NCI-H1417 treated with DMSO at 0.1 percent for 48 hours (cell line): ENCODE measurements at places on chromosomes 3 and 15.

- DNase-seq: no peak
Measured at GRCh38 chr3:52289747-52290595, 2.3 kb downstream of the GLYCTK start.

DNA sequence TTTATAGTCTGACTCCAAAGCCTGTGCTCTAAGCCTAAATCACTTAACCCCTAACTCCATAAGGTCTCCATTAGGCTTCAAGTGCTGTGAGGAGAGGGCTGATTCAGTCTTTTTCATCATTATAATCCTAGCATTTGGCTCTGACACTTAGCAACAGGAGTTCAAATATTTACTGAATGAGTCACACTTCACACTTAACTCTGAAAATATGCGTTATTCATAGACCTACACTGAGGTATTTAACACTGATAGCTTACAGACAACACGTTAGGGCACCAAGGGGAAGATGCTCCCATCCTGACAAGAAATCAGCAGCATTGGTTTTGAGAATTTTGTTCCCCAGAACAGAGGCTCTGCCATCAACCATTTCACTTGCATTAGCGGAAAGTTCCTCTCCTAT lies 53.5 kb downstream of the MSL2 start:
- DNase-seq: no peak

DNA sequence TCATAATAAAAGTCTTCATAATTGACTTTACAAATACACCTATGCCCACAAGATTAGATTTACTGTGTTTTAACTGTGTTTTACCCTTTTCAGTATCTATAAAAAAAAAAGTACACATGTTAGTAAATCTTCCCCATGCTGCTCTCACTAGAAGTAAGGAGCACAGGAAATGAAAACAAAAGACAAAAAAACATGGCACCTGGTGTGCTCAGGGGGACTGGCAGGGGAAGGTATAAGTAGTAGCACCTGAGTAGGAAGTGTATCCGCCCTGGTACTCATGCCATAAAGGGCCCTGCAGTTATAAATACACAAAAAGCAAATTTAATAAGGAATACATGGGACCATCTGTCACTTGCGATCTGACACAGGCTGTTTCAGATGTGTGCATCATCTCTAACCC lies 8.9 kb upstream of the ALDH1A2 start:
- no peak for DNase-seq

DNA sequence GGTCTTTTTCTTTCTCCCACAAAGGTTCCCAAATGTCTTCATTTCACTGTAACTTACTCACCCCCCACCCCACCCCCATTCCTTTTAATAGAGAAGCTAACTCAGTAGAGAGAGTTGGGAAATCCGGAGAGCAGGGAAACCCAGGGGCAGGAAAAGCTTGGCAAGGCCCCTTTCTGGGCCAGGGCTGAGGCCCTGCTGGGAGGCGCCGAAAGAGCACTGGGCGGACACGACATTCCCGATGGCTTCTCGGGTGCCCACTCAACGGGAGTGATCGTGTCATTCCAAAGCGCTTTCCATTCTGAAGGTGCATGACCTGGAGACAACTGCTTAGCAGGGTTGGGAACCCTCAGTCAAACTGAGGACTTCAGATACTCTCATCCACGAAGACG lies 1.6 kb upstream of the DALRD3 start:
- no peak for DNase-seq

DNA sequence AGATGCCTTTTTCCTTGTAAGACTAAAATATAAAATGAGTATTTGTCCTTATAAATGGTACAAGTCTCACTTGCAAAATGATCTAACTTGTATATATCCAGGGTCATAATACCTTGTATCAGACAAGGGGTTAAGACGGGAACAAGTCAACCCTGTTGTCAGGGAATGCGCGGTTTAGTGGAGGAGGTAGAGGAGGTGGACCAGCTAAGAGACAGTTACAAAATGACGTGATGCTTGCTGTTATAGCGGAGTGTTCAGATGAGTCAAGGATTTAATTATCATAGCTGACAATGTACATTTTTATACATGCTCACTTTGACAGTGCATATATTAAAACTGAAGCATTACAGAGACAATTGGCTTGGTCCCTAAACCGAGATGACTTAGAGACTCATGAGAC lies 26.8 kb upstream of the KLHL25 start:
- DNase-seq: no peak

- no peak for DNase-seq
Measured at GRCh38 chr3:194930377-194931204, 244.9 kb downstream of the FAM43A start.

GRCh38 chr3:170046269-170047132 lies 8.7 kb downstream of the GPR160 start:
- DNase-seq: no peak

DNA sequence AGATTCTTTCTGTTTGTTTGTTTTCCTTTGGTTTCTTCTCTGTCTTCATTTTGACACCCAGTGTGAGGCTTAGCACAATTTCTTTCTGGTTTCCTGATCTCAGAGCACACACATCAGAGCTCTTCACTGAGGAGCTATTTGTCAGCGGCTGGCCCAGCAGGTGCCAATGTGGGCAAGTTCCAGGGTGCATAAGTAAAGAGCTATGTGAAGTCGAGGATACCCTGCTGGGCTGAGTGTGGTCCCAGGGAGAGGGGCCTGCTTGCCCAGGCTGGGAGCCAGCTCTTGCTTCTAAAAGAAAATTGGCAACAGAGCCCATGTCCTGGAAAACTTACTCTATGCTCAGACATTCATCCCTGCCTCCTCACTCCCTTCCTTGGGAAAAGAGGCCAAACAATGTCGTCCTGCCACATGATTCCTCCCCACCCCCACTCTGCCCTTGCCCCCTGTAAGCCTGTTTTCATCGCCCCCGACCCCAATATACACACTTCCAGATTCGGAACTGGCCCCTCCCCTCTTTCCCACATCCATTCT lies 101.2 kb downstream of the ST8SIA2 start:
- no peak for DNase-seq

DNA sequence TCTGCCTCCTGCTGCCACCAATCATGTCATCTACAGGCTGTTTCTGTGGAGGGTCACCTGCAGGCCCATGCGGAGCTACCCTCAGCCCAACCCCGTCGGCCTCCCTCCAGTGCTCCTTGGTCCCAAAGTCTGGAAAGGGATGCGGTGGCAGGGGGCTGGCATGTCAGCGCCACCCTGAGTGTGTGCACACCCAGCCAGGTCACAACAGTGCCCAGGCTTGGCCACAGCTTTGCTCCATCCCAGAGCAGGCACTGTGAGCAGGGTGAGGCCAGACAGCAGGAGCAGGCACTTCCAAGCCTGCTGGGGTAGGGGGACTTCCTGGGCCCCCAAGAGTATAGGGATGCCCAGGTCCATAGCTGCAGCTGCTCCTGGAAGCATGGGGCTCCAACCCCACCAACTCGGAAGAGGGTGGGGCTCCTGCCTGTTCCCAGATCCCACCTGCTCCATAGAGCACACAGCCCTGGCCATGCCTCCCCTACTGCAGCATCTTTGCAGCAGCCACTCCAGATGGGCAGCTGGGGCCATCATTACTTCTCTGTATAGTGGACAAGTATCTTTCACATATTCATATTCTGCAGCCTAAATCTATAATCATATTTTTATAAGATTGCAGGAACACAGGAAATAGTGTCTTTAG lies 109.3 kb downstream of the CBLB start:
- no peak for DNase-seq

DNA sequence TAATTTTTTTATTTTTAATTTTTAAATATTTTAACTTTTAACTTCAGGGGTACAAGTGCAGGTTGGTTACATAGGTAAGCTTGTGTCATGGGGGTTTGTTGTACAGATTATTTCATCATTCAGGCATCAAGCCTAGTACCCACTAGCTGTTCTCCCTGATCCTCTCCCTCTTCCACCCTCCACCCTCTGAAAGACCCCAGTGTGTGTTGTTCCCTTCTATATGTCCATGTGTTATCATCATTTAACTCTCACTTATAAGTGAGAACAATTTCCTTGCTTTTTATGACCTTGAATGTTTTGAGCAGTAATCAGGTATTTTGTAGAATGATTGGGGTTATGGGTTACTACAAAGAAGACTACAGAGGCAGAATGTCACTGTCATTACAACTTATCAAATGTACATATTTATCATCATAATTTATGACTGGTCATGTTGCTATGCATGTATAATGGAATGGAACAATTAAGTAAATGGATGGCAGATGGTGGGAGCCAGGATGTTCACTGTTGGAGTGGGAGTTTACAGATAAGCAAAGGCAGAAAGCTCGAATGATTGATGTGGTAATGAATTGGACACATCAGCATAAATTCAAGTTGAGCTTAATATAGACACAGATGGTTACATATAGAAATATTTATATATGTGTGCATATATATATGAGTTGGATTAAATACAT lies 563.8 kb upstream of the ROBO1 start:
- DNase-seq: peak; percentile 10

DNA sequence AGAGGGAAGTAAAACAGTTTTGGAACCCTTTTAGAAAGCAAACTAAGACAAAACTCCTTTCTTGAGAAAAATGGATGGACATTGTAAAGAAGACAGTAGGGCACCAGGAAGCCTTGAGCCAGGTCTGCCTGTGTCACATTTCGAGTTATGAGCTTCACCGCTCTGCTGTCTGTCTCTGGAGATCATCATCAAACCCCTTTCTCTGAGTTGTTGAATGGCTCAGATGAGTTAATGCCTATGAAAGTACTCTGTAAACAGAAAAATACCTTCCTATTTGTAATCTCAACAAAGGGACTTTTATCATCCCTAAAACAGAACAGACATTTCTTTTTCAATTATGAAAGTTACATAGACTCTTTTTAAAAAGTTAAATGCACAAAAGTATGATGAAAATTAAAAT lies 145.8 kb downstream of the LPP start:
- DNase-seq: no peak

GRCh38 chr15:57626713-57627440 lies 35.2 kb downstream of the MYZAP start:
- no peak for DNase-seq

GRCh38 chr15:78944669-78945407 lies at the start of gene CTSH:
TSS of gene CTSH (minus strand) at chr15:78945046. CDS start at chr15:78944981, 65 bp downstream.
- peak; percentile 60 for DNase-seq

- DNase-seq: no peak
Measured at GRCh38 chr15:49558929-49559328, 61.7 kb downstream of the FAM227B start.

- no peak for DNase-seq
Measured at GRCh38 chr3:53109190-53109589, 21.0 kb downstream of the RFT1 start.

DNA sequence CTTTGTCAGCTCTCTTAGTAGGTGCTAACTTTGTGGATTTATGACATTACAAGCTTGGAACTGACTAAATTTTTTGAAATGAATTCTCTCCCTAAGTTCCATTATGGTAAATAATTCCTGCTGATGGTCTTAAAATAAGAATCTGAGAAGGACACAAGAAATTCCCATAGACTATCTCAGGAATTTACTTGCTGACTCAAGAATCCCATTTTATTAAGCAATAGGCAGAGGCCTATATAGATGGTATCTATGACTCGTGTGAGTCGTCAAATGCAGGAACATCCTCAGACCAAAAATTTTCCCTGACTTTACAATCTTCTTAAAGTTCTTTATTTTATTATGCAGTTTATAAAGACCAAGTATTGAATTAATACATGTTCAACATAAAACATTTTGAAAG lies 30.7 kb upstream of the CBLB start:
- no peak for DNase-seq

GRCh38 chr15:101093958-101094357 lies 157.9 kb downstream of the CHSY1 start:
- no peak for DNase-seq

DNA sequence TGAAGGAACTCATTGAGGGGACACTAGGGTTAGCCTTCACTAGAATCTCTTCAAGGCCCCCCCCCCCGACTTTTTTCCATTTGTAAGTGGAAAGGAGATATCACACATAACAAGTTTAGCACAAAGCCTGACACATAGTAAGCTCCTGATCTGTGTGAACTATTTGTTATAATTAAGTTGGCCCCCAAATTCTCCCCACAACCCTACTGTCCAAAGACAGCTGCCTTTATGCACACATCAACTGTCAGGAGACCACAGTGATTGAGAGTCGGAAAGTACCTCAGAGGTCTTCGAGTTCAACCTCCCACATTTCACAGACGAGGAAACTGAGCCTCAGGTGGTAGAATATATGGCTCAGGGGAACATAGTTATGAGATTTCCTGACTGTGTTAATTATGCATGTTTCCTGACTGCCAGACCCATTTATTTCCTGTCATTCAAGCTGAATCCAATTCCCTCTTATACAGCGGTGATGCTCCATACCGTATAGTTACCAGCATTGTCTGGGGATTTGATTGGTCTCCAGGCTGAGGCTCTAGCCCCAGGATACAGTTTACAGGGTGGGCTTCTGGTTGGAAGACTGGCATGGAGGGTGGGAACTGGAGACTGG lies 227.4 kb upstream of the CMC1 start:
- DNase-seq: no peak

DNA sequence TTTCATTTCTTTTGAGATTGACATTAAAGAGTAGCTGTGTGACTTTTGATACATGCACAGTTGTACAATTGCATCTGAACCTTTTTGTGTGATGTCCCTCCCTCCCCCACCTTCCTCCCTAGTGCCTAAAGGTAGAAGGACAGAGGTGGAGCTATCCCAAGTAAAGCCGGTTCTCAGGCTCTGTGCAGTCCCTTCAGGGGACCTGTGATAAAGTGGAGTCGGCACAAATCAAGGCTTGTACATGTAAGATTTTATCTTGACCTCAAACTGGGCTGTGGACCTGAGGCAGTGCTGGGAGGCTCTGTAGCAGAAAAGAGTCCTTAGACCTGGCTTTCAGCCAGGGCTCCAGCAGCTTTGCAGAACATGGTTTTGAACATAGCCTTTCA lies 55.5 kb upstream of the CMTM7 start:
- no peak for DNase-seq

- DNase-seq: no peak
Measured at GRCh38 chr3:150106740-150107428, 136.2 kb upstream of the PFN2 start.

GRCh38 chr3:98483626-98484025 lies 13.9 kb upstream of the OR5K2 start:
- no peak for DNase-seq

DNA sequence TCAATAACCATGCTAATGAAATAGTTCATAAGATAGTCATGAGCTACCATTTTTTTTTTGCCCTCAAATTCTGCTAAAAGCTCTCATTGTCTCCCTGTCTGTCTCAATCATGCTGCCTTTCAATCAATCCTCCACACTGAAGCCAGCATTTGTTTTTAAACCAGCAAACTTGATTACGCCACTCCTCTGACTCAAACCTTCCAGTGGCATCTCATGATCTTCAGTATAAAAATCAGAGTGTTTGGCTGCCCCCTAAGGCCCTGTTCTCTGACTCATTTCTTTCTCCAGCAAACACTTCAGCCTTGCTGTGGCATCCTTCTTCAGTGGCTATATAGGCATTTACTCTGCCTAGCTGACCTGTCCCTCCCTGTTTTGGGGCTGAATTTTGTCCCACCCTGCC lies 36.0 kb upstream of the EOMES start:
- no peak for DNase-seq

- no peak for DNase-seq
Measured at GRCh38 chr3:56366641-56367162, 101.6 kb downstream of the ERC2 start.

GRCh38 chr15:75090388-75090734 lies 67.0 kb downstream of the PPCDC start:
- DNase-seq: no peak
